Mesangial cell (primary cell): ENCODE measurements at places on chromosomes 4 and X. TPM values are rescaled to one million over a fixed set of nuclear protein-coding genes. Genes with fewer than 3 reads are reported as not detected.

CYSLTR1 gene
- total RNA-seq: under 0.01 TPM in 1 of 2 replicates, not detected in the other

NMU gene
- total RNA-seq: 3.0 and 5.5 TPM in 2 replicates

GUCY1A1 gene
- total RNA-seq: 0.81 and 10.4 TPM in 2 replicates

HSFX3 gene
- not detected in 2 replicates for total RNA-seq

BCLAF3 gene
- 0.65 and 2.4 TPM in 2 replicates for total RNA-seq

USP17L17 gene
- not detected in 2 replicates for total RNA-seq

PALLD gene
- total RNA-seq: 85.6 and 135 TPM in 2 replicates

TEX13D gene
- total RNA-seq: not detected in 2 replicates

RAB39B gene
- total RNA-seq: 0.13 TPM in 1 of 2 replicates, not detected in the other

LDB2 gene
- total RNA-seq: 0.33 and 3.2 TPM in 2 replicates

PCDH10 gene
- total RNA-seq: 0.81 and 1.5 TPM in 2 replicates

RPS6KA6 gene
- total RNA-seq: 1.3 TPM in 2 replicates

MAP9 gene
- 3.9 and 7.7 TPM in 2 replicates for total RNA-seq

ATP1B4 gene
- not detected in 2 replicates for total RNA-seq

RENBP gene
- 0.98 and 11.3 TPM in 2 replicates for total RNA-seq

XAGE1A gene
- not detected in 2 replicates for total RNA-seq

CXCL6 gene
- total RNA-seq: 6.2 and 6.7 TPM in 2 replicates

GNRHR gene
- not detected in 2 replicates for total RNA-seq

XAGE2 gene
- not detected in 2 replicates for total RNA-seq

AWAT2 gene
- not detected in 2 replicates for total RNA-seq

ARMCX1 gene
- 10.9 and 14.6 TPM in 2 replicates for total RNA-seq

ABCB7 gene
- 21.3 and 35.0 TPM in 2 replicates for total RNA-seq

IL3RA gene
- total RNA-seq: 0.25 TPM in 1 of 2 replicates, not detected in the other

TMEM154 gene
- 5.5 and 12.1 TPM in 2 replicates for total RNA-seq

DIPK2B gene
- not detected in 2 replicates for total RNA-seq

MAGEA2 gene
- total RNA-seq: not detected in 2 replicates

NPY2R gene
- total RNA-seq: not detected in 2 replicates

PPP1R3F gene
- 1.5 and 9.5 TPM in 2 replicates for total RNA-seq

DDIT4L gene
- 0.16 and 0.38 TPM in 2 replicates for total RNA-seq

VMA21 gene
- total RNA-seq: 33.3 and 34.1 TPM in 2 replicates

FABP2 gene
- total RNA-seq: not detected in 2 replicates

CLIC2 gene
- total RNA-seq: not detected in 2 replicates

HSFX1 gene
- total RNA-seq: 0.13 and 0.81 TPM in 2 replicates

PCYT1B gene
- 0.33 and 0.51 TPM in 2 replicates for total RNA-seq

CXCL11 gene
- total RNA-seq: not detected in 2 replicates

TMEM31 gene
- 0.25 TPM in 1 of 2 replicates, not detected in the other for total RNA-seq
